ENCODE measurements at places on chromosomes 1 and 21.

- no peak for DNase-seq
These were observed 23.8 kb downstream of the LRRC71 start for GRCh38 chr1:156944268-156944667.

DNA sequence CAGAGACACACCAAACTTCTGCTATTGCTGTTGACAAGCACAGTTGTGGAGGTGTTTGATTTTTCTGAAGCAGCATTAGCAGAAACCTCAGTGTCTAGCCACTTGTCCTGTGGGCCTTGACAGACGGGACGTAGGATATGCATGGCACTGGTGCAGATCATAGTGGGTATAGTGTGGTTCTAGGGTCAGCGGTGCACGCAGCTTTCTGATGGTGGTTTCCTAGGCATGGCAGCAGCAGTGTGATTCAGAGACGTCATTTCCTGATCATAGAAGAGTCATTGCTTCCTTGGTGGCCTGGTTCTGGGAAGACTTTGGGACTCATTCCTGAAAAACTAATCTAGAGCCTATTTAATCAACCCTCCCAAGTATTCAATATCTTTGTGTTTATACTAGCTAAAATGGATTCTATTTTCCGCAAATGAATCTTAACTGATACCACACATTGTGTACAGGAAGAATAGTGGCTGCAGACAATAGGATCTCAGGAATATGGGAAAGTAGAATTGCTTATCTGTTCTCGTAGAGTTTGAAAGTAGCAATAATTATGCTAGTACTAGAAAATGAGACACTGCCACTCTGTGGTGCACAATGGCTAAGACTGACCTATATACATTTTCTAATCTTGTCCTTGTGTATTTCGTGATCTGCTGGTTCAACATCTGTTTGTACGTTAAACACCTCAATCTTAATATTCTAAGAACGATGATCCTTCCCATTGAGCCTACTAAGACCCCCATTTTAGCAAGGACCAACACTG, 2.8 kb upstream of the USP1 start:
- DNase-seq: no peak

DNA sequence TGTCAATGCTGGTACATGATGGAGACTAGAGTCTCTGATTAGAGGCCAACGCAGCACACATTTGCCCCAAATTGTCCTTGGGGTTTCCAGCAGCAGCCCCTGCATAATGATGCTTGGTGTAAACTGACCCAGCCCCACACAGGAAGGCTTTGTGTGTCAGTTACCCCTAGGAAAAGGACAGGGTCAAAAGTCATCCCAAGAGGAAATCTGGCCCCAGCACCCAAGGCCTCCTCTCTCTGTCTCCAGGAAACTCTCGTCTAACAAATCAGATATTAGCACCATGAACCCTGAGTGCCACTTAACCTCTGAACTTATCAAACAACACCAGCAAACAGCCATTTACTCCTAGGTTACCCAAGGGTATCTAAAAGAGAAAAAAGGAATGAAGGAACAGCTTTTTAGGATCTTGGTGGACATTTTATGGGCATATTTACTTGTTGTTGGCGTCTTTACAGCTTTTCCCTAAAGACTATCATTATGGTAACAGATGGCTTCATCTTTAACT, 84.5 kb downstream of the PSMG1 start:
- DNase-seq: no peak

GRCh38 chr1:12167493-12168429, 970 bp downstream of the TNFRSF1B start:
- DNase-seq: no peak

GRCh38 chr1:230169454-230170152, 102.6 kb downstream of the GALNT2 start:
- DNase-seq: no peak

- no peak for DNase-seq
These were observed 16.9 kb upstream of the QSOX1 start for GRCh38 chr1:180137776-180138175.

DNA sequence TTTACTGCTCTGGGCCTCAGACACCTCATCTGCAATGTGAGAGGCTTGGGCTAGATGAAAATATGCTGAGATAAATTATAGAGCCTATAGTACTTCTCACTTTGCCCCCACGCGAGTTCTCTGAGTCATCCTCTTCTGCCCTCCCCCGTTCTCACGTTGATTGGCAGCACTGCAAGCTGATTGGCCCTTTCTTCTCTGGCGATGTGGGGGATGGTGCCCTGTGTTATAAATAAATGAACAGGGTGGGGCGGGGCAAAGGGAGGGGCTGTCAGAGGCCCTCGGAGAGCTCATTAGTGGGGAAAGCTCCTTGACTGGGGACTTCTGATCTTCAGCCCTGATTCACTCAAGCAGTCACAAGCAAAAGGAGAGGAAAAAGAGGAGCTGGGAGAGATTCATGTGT, 64.3 kb upstream of the ZC3H12A start:
- DNase-seq: no peak

DNA sequence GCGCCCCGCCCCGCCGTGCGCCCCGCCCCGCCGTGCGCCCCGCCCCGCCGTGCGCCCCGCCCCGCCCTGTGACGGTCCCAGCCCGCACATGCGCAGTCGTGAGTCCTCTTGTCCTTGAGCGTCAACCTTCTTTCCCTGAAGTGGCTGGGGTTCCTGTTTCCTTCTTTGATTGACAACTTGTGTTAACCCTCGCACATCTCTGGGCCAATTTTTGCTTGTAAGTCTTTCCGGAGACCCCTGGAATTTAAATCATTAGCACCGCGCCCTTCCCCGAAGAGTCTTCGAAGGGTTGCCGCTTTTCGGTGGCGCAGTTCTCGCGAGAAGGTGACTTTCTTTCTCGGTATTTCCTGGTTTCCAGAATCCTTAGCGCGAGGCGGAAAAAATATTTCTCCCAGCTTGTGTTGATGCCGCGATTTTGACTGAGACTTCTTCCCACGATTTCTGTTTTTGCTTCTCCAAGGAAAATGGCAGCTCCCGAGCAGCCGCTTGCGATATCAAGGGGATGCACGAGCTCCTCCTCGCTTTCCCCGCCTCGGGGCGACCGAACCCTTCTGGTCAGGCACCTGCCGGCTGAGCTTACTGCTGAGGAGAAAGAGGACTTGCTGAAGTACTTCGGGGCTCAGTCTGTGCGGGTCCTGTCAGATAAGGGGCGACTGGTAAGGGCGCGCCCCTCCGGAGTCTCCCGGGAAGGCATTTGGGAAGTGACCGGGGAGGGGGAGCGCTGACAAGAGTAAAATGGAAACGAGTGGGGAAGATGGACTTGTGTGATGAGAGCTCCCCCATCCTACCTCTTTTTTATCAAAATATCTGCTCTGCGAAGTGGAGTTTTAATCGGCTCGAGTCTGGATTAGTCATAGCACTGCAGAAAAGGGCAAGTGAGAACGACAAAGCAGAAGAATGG, at the start of gene RNPC3:
Gene RNPC3 (plus strand): TSS at position 93 of the 901 bp plus-strand sequence. CDS start 372 bp downstream, at position 465.
- peak; percentile 80 for DNase-seq

DNA sequence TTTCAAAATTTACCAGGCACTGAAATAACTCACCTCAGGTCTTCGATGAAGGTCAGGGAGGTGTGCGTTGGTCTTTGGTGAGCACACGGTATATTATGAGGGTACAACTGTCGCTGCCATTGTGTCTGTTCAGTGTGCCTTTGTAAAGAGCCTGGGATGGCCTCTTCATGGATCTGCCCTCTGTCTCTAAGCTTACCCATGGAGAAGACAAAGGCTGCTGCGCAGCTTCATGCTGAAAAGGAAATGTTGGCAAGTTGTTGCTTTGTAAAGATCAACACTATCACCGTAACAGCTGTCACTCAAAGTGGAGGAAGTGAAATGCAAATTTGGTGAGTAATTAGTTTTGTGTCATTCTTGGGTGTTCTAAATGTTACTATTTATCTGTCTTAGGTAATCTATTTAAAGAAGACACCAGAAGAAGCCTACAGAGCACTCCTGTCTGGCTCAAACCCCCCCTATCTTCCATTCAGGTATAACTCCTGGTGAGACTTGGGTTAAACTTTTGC, 71.6 kb downstream of the CDC14A start:
- DNase-seq: no peak

DNA sequence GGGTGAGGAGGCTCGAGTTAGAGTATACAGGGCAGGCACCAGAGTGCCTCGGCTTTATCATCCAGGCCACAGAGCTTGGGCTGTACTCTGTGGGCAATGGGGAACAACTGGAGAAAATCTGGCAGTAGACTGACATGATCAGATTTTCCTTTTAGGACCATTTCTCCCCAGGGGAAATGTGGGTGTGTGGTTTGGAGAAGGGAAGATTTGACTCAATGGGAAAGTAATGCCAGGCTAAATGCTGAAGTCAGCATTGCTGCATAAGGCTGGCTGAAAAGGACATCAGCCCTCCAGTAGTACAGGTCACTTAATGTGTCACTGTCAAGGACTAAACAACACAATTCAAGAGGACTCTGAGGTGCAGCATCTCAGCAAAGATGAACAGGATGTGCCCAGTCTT, 5.0 kb downstream of the FYB2 start:
- no peak for DNase-seq

DNA sequence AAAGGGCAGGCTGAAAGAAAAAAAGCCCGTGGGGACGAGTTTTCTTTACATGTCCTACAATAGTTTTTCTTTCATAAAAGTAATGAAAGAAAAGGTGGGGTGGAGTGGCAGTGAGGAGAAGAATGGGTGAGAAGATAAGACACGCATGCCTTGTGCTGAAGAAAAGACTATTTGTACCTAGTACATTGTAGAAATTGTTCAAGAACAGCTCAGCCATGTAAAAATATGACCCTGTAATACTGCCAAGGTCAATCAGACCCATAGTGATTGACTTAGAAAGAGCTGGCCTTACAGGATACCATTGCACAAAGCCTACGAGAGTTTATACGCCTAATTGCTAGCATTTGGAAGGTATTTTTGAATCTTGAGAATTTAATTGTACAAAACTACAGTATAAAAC, 126.0 kb upstream of the NRIP1 start:
- no peak for DNase-seq

- DNase-seq: no peak
These were observed 10.9 kb downstream of the SLC41A1 start for GRCh38 chr1:205802060-205802459.

DNA sequence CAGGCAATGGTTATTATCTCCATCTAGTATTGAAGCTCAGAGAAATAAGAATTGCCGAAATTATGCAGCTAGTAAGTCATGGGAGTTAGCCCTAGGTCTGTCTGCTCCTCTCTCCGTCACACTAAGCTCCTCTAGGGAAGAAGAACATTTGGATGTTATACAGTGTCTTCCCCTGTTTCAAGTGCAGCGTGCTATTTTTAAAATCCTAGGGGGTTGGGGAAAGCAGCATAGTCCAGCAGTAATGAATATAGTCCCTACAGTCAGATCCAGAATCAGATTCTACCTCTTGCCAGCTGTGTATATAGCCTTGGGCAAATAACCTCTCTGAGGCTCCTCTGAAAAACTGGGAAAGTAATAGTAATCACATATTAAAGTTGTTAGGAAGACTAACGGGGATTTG, 44.5 kb upstream of the OSBPL9 start:
- DNase-seq: no peak

DNA sequence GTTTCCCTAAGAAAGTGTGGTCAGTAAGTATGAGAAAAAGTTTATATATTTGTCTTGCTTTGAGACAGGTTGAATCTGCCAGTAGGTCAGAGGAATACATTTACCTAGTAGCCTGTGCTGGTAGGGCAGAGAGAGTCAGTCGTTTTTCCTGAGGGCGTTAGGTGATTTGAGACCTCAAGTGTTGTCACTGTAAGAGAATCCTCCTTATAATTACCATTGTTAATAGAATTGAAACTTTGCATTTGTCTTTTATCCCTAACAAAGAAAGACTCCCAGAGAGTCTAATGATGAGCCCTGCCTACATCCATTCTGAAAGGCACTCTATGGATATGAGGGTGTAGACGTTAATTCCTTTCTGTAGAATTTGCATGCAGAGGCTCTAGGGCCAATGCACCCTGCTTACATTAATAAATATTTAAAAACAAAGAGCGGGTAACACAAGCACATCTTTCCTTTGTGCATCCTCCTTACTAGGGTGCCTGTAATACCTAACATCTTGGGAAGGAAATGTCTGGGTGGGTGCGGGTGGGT, 16.4 kb downstream of the PBX1 start:
- DNase-seq: no peak

DNA sequence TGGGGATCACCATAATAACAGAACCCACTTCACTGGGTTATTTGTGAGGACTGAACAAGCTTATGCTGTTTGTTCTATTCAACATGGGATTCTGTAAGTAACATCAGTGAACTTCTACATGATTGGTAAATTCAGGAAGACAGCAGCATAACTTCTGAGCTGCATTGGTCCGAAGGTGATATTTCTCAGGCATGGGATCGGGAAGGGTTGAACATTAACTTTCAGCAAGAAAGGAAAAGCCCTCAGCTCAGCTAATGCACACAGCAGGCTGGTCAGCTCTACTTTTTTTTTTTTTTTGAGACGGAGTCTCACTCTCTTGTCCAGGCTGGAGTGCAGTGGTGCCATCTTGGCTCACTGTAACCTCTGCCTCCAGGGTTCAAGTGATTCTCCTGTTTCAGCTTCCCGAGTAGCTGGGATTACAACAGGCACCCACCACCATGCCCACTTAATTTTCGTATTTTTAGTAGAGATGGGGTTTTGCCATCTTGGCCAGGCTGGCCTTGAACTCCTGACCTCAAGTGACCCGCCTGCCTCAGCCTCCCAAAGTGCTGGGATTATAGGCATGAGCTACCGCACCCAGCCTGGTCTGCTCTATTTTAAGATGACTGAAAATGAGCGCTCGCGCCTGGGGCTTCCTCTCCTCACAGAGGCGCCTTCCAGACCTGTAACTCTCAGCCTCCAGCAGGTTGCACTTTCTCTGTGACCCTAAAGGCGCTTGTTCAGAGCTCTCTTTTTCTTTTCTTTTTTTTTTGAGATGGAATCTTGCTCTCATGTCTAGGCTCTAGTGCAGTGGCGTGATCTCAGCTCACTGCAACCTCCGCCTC, 42.2 kb downstream of the ECE1 start:
- no peak for DNase-seq

GRCh38 chr1:174005032-174005431, 17.1 kb downstream of the RC3H1 start:
- DNase-seq: no peak

DNA sequence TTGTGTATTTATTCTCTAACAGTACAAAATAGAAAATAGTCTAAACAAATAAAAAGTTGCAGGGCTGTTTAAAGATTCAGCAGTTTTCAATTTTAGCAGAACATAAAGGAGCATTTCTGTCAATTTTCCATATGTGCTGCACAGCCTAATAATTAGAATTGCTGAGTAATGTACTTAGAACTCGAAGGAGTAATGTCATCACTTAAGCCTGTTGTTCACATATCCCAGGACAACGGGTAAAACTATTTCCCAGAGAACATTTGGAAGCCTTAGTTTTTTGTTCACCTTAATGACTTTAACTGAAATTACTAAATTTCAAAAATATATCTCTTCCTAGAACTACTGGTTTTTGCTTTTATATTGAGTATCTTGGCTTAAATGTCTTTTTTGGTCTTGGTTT, 81.6 kb downstream of the ZP4 start:
- no peak for DNase-seq

- DNase-seq: no peak
These were observed 696 bp downstream of the TGFB2 start for GRCh38 chr1:218345673-218346390.

Data from stimulated activated CD8-positive, alpha-beta memory T cell treated with anti-CD3 and anti-CD28 coated beads, Interleukin-4, amount 100 ng/mL, for 1 hour (primary cell).